ENCODE measurements at places on chromosomes 7 and 10.

GRCh38 chr7:36404639-36405408 is 15.2 kb downstream of the ANLN start:
- no peak for DNase-seq

DNA sequence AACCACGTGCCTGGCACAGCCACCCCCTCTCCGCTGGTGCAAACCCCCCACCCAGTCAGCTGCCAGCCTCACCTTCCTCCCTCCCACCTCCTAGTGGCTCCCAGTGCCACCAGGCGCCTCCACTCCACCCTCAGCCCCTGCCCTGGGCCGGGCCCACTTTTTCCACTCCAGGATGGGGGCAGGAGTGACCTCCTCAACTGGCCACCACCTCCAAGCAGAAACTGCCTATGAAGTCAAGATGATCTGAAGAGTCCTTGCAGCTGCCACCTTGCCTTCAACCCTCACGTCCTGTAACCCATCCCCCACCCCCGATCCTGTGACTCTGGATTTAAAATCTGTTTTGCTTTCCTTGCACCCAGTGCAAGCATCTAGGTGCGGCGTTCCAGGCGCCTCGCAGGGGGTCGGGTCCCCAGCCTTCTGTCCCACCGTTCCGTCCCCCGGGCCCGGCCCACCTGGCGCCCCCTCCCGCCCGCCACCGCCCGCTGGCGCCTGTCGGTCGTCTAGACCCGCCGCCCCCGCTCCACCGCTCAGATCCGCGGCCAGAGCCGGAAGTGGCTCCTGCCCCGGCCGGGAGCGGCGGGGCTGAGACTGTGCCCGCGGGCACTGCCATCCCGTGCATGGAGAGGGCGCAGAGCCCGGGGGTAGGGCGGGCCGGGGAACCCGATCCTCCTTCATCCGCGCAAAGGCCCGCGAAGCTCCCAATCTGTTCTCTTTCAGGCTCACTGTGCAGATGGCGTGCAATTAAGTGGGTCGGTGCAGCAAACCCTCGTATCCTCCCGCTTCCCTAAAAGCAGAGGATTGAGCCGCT is 51.2 kb upstream of the GTF2I start:
- DNase-seq: peak; percentile 16

- peak; percentile 62 for DNase-seq
These were observed 19.8 kb downstream of the RGR start for GRCh38 chr10:84264611-84265141.

DNA sequence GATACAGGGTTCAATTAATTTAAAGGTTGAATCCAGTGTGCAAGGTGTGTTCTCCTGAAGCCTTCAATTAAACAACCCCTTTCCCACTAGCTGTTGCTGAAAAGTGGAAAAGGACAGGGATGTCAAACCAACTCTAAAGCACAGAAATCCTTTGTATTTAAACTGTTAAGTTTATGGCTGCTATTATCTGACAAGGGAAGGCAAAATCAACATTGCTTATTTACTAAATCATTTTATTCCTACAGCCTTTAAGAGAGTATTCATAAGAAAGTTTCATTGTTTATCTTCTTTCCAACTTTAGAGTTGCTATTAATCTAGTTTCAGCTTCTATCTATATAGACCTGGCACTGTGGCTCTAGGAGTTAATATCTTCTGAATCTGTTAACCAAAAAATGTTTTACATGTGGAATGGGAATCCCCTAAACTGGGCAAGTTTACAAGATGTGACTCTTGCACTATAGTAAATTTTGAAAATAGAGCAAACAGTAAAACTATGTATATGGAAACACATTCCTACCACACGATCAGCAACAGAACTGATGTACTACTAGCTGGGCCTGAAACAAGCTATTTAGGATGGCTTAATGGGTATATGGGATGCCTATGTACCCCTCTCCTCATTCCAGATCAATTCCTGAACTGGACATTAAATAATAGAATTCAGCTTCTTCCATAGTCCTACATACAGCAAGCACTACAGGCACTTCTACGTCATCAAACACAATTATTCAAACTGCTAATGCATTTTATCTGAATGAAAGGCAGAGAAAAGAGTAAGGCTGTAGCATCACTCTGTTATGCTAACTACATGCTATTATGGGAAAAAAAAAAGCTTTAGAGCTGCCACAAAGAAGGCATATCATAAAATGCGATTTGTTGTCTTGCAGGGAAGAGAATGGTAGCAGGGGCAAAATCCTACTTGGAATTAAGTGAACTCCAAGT is 52.8 kb downstream of the CDK6 start:
- no peak for DNase-seq

GRCh38 chr7:137850972-137851945 is 4.5 kb upstream of the DGKI start:
- DNase-seq: no peak

DNA sequence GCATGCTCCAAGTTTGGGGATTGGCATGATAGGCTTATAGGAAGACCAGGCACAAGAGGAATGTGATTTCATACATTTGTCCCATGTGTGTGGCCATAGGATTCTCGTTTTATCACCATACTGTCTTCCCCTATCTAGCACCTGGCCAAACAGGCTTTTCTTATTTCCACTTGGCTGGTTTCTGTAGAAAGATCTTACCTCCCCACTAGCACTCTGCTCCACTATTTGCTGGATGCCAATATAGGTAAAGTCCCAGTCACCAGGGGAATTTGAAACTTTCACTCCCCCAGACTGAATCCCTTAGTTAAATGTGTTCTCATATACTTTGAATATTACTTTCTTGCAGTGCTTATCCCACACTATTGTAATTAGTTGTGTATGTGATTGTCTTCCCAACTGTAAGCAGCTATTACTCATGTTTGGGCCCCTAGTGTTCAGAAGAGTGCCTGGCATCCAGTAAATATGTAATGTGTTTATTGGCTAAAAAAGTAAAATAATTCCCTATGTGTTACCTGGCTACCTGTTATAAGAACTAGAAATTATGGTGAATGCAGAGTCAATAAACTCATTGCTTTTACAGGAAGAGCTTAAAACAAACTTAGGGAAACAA is 109.0 kb downstream of the LRMDA start:
- DNase-seq: no peak
